HFFc6 (cell line): ENCODE measurements at places on chromosomes 16 and 17. TPM values are rescaled to one million over a fixed set of nuclear protein-coding genes. Genes with fewer than 3 reads are reported as not detected.

DNA sequence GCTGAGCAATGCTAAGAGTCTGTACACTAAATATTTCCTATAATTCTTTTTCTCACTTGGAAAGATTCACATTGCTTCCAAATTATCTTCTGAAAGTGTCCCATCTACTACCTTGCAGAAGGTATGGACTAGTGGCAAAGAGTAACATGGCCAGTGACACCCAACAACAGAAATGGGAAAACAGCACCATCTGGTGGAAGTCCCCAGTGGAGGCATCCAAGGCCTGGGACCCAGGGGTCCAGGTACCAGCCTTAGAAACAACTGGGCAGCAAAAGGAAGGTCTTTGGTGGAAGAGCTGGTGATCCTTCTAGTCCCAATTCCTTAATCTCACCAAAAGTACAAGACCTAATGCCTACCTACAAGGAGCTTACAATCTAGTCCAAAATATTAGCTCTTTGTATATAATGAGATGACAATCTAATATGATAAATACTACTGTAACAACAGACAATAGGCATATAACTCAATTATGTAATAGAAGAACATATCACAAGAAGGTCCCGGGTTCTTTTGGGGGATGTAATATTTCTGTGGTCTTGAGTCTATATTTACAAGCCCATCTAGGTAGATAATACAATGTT lies 55.3 kb downstream of the SKAP1 start:
- DNase-seq: peak; percentile 1

- DNase-seq: no peak
These were observed 41.9 kb upstream of the KCNJ16 start for GRCh38 chr17:70033165-70033564.

DNA sequence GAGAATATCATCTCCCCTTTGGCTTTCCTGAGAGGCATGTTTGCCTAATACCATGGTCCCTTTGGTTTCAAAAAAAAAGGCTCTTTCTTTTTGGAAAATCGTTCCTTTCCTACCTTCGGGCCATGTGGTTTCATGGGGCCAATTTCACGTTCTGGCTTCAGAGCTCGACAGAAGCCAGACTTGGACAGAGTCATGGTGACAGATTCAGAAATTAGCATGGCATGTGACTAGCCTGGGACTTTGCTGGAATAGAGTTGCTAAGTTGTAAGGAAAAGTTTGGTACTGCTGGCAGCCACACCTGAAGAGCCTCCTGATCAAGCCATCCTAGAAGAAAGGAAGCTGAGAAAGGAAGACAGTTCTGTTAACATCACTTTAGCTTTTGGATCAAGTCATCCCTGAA lies 2.4 kb upstream of the VWA3A start:
- no peak for DNase-seq

- no peak for DNase-seq
These were observed 999.5 kb upstream of the EEF2KMT start for GRCh38 chr16:6096931-6097670.

GRCh38 chr17:17422641-17423040 lies 54.2 kb upstream of the MED9 start:
- no peak for DNase-seq

GRCh38 chr16:17457997-17458396 lies 12.8 kb downstream of the XYLT1 start:
- DNase-seq: no peak

- DNase-seq: no peak
These were observed 30.7 kb upstream of the ICAM2 start for GRCh38 chr17:64051153-64051552.

GRCh38 chr17:13465678-13466077 lies 136.1 kb downstream of the HS3ST3A1 start:
- DNase-seq: no peak

DNA sequence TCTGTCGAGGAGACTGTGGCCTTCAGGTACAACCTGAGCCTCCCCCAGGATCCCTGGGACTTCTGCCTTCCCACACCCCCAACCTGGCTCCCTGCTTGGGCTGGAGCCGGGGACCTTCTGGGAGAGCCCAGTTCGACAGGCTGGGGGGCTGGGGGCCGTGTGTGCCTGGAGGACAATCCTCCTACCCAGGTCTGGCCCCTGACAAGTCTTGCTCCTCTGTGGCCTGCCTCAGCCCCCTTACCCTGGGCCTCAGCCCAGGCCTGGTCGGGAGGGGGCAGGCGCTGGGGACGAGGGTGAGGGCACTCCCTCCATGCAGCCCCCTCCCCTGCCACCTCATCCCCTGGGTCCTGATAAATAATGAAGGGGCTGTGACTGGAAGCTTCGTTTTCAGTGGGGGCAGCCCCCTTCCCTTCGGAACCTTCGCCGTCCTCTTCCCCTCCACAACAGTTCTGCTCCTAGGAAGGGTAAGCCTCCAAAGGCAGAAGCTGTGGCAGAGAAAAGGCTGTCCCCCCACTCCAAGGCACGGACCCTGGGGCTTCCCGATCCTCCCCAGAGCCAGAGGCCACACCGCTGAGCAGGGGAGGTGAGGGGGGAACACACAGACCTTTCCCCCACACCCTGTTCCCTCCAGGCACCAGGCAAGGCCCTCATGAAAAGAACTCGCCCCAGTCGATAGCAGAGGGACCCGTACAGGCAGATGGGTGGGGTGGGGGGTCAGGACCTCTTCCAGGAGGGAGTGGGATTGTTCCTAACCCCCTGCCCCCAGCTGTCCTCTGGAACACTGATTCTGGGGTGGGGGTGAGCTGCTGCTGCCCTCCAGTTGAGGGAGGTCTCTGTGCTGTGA lies 5.0 kb upstream of the BAHCC1 start:
- no peak for DNase-seq

GRCh38 chr17:78986649-78987328 lies 7.1 kb upstream of the LGALS3BP start:
- peak; percentile 48 for DNase-seq

GRCh38 chr16:60225541-60225940 lies 1491.4 kb upstream of the GOT2 start:
- no peak for DNase-seq

GRCh38 chr16:88967830-88968588 lies 9.0 kb downstream of the CBFA2T3 start:
- no peak for DNase-seq

DNA sequence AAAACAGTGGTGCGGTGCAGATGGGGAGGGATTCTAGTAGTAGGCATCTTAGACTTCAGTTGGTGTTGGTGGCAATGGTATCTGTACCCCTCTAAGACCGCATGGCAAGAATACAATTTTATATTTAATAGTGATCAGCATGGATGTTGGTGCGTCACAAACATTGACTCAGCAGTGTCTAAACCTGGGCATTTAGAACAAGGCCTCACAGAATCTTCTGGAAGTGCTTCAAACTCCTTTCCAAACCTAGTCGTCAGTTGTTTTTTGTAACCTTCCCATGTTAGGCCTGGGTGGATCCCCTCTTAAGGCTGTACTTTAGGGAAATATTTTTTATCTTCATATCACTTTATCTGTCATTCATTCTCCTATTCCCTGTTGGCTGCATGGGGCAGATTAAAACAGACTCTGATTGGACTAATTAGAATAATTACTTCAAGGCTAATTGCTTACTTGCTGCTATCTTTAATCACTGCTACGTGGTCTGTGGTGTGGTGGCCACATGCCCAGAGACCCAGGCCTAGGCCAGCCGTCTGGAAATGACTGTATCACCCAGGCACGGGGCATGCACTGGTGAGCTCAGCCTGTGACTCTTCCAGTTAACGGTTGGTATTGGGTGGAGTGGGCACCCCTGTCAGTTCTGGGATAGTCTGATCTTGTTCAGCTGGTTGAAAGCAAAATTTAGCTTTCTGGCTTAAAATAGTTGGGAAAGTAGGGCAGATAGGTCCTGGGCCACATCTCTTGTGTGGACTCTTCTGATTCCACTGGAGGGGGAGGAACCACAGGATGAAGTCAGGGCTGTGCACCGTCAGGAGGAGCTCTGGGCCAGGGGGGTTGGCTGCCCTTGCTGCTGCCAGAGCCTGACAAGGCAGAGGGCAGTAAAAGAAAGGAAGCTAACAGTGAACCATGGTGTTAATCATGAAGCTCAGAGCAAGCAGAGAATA lies 4.5 kb downstream of the ALKBH5 start:
- DNase-seq: peak; percentile 63

- no peak for DNase-seq
These were observed 795 bp upstream of the PAQR4 start for GRCh38 chr16:2968368-2968737.

DNA sequence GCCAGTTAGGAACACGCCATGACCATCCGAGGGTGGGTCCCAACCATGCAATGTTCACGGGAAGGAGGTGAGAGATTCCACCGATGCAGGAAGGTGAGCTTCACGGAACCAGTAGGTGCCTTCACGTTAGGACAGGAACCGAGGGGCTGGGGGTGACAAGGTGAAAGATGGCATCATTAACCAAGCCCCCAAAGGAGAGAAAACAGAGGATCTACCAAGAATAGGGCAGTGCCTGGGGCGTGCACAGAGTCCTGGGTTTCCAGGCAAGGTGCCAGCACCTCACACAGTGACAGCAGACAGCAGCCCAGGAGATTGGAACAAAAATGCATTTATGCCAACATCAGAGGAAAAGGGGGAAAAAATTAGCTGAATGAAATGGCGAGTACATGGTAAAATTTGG lies 137.9 kb downstream of the GSG1L start:
- DNase-seq: no peak

DNA sequence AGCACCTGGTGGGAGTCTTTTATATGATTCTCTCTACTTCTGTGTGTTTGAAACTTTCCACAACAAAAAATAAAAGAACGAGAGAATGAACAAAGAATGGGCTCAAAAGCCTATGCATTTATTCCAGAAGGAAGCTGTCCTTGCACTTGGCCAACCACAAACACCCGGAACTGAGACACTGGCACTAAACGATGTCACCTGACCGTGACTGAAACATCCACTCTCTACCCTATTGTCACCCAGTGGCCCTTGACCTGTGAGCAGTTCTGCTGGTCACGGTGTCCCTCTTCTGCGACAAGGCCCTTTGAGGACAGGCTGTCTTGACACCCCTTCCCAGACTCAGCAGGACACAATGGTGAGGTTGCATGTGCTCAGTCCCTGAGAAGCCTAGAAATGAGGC lies 56.6 kb downstream of the TEKT5 start:
- DNase-seq: no peak

- DNase-seq: peak; percentile 88
These were observed 157.4 kb upstream of the CHMP6 start for GRCh38 chr17:80833952-80834892.

- no peak for DNase-seq
These were observed 131.8 kb downstream of the UTP18 start for GRCh38 chr17:51391982-51392654.

GRCh38 chr16:85166699-85167588 lies 54.7 kb upstream of the CIBAR2 start:
- no peak for DNase-seq

DNA sequence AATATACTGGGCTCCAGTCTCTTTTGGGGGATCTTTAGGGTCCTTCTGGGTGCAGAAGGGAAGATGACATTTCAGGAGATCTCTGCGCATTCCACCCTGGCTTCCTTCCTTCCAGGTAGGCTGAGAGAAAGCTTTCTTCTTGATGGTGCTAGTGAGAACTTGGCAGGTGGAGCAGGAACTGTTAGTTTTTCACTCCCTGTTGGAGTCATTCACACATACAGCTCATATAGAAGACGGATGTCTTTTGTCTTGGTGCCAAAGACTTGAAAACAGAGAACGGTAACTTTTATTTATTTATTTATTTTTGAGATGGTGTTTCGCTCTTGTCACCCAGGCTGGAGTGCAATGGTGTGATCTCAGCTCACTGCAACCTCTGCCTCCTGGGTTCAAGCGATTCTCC lies 43.9 kb downstream of the PITPNC1 start:
- DNase-seq: no peak

DNA sequence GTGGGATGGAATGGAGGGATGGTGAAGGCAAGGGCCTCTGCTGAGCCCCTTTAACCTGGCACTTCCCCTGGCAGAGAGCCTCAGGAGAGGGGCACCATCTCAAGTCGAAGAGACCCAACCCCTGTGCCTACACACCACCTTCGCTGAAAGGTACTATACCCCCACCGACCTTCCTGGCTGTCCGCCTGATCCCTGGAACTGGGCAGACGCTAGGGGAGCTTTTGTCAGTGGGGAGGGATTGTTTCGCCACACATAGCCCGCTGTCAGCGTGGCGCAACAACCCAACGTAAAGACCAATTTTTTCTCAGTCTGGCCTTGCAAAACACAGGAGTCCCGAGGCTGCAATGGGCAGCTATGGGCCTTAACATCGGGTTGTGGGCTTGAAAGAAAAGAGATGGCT lies 3.1 kb downstream of the PPP1R1B start:
- no peak for DNase-seq

DNA sequence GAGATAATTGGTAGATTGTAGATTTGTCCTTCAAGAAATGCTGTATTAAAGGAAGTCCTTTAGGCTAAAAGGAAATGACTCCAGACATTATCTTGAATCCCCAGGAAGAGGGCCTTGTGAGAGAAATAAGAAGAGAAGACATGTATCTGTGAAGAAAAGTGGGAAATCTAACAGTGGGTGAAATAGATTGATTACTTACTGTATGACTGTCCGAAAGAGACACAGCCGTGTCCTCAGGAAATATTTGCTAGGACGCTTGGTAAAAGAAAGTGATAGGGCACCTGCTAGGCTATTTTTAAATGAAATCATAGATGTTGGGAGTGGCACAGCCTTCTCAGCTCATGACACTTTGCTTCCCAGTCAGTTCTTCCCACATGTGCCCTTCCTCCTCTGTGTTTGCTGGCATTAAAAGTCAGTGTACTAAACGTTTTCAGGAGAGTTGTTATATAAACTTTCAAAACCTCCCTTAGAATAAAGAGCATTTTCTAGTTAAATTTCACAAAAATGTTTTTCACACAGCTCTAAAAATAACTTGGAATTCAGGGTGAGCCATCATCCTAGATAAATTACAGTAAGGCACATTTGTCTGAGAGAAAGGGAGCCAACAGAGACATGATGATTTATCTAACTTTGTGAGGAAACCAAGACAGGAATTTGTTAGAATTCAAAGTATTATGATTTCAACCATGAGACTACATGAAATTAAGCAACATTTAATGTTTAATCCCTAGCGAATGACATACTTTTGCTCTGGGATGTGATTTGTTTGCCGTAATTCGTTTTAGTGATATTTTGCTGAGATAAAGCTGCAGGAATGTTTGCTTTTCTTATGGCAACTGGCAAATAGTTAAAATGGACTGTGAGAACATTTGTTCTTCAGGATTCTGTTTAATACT lies 35.0 kb downstream of the DHRS7B start:
- DNase-seq: peak; percentile 81

- DNase-seq: peak; percentile 43
These were observed 163.5 kb downstream of the COPRS start for GRCh38 chr17:31695456-31696090.

GRCh38 chr16:976389-976931 lies 5.1 kb upstream of the SOX8 start:
- no peak for DNase-seq

The IGSF6 gene
- not detected in 2 replicates for total RNA-seq

The ALDOC gene
- 10.1 to 15.2 TPM (median 11.1 TPM) in 3 replicates for total RNA-seq

The PLEKHG4 gene
- total RNA-seq: 7.0 to 13.4 TPM (median 12.5 TPM) in 3 replicates

The CCL18 gene
- total RNA-seq: not detected in 3 replicates

The LITAFD gene
- not detected in 3 replicates for total RNA-seq

The KRT27 gene
- not detected in 3 replicates for total RNA-seq

The PYCARD gene
- 13.3 to 22.9 TPM (median 16.2 TPM) in 3 replicates for total RNA-seq

The CRHR1 gene
- not detected in 3 replicates for total RNA-seq

The NOG gene
- total RNA-seq: 18.3 to 19.5 TPM (median 18.8 TPM) in 3 replicates

The TRIM72 gene
- 0.05 TPM in 1 of 3 replicates, not detected in the others for total RNA-seq

The TGFB1I1 gene
- 165 to 209 TPM (median 180 TPM) in 3 replicates for total RNA-seq

The RPH3AL gene
- 0.99 to 1.7 TPM (median 1.4 TPM) in 3 replicates for total RNA-seq

The XYLT1 gene
- total RNA-seq: 25.7 to 47.9 TPM (median 28.0 TPM) in 3 replicates

The RPGRIP1L gene
- total RNA-seq: 17.3 and 18.8 TPM in 2 replicates
